ENCODE measurements at places on chromosomes 2 and 18.
A peak's percentile ranks its signal among the peaks of the same experiment; 100 is the strongest.

GRCh38 chr2:158973116-158973956 lies 4.9 kb downstream of the TANC1 start:
- DNase-seq = no peak

- no peak for DNase-seq
Measured at GRCh38 chr18:23189768-23190661, 54.7 kb downstream of the CABLES1 start.

DNA sequence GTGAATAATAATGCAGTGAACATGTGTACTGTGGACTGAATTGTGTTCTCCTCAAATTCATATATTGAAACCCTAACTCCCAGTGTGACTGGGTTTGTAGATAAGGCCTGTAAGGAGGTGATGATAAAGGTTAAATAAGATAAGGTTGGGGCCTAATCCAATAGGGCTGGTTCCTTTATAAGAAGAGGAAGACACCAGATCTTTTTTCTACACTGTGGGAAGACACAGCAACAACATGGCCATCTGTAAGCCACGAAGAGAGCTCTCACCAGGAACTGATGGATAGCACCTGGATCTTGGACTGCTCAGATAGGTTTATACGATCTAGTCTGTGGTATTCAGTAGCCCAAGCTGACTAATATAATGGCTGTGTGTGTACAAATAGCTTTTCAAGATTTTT lies 66.8 kb downstream of the BMPR2 start:
- peak; percentile 12 for DNase-seq

GRCh38 chr18:6058941-6059340 lies 163.6 kb upstream of the TMEM200C start:
- DNase-seq = no peak

DNA sequence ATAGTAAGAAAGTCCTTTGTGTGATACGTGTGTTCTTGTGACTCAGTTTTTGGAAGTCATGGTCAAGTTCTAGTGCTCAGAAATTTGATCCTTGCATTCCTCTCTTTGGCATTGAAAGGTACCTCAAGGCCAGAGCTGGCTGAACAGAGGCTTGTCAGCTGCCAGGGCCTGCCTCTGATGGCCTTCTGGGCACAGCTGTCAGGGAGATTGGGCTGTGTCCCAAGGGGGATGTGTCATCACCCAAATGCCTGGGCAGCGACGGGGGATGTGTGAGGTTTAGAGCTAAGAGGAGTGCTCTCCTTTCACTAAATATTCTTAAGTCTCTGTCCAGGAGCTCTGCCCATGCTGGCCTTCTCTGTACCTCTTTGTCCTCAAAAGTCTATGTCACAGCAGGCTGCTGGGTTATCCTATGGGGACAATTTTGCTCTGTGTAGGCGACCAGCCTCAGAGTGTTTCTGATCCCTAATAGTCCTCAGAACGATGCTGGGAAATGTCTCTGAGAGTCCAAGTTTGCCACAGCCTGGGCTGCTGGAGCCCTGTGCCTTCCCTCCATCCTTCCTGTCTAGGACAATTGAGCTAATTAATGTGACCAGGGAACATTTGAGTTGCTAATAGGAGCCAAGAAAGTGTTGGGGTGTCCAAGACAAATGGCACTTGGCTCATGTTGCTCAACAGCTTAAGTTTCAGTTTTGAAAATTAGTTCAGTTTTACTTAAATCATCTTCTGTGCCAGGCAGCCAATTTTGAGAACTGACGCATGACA lies 115.4 kb upstream of the ZNF521 start:
- no peak for DNase-seq

DNA sequence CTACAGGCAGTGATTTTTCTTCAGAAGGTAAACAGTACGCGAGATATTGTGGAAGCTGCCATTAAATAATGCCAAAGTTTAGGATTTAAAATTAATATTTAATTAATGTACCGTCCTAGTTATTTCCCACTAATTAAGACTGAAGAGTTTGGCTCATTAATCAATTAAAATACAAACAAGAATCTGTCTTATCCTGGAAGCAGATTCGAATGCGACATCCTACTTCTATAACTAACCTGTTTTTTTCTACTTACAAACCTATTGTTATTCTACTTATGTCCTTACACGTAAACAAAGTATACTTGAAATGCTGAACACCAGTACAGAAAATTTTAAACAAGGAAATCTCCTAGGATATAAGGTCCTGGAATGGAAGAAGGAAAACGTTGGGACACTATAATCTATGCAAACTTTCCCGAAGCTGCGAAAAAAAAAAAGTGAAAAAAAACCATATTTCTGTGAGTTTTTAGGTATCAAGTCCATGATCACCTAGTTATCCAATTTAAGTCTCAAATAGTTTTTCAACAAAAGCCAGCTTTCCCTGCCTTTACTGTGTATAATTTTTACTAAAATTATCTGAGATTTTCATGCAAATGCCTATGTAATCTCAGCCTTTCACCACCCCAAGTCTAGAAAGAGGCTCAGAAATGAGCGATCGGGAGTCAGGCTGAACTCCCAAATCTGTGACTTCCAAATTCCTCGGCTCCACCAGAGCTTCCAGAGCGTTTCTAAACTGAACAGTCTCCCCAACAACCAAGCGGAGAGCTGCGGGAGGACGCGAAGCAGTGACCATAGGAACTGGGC lies 1.2 kb upstream of the C2orf15 start:
- peak; percentile 23 for DNase-seq

- DNase-seq = no peak
Measured at GRCh38 chr2:196335221-196335634, 163.8 kb upstream of the STK17B start.

- no peak for DNase-seq
Measured at GRCh38 chr2:152072011-152072410, 26.8 kb downstream of the CACNB4 start.

DNA sequence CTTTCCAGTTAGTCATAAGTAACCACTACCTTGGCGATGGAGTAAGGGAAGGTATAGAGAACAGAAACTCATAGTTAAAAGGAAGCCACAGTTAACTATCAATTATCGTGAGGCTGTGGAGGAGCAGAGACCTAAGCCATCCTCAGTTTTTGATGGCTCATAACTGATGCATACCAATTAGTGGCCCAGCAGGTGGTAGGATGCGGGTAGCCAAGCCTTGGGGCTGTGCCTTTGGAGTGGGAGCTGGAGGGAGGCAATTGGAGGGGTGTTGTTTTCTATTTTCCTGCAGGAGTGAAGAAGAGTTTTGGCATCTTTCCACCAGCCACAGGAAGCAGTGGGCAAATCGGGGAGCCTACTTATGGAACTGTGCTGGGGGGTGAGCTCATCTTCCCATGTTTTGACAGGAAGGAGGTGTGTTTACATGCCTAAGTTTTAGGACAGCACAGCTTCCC lies 194.8 kb downstream of the TPGS2 start:
- no peak for DNase-seq

DNA sequence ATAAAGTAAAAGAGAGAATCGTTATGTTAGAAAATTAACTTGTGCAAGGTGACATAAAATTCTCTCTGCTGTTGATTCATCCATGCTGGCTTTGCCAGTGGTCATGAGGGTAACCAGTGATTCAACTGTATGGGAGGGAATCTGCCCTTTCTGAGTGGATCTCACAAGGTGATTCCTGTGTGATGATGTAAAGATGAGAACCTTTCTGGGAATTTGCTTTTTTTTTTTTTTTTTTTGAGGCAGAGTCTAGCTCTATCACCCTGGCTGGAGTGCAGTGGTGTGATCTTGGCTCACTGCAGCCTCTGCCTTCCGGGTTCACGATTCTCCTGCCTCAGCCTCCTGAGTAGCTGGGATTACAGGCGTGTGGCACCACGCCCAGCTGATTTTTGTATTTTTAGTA lies 23.3 kb downstream of the RAB31 start:
- DNase-seq = no peak

- no peak for DNase-seq
Measured at GRCh38 chr2:138649571-138649970, 130.6 kb downstream of the NXPH2 start.

- DNase-seq = no peak
Measured at GRCh38 chr2:230650585-230651137, 62.0 kb upstream of the CAB39 start.

- no peak for DNase-seq
Measured at GRCh38 chr2:197247083-197247482, 63.5 kb downstream of the ANKRD44 start.

DNA sequence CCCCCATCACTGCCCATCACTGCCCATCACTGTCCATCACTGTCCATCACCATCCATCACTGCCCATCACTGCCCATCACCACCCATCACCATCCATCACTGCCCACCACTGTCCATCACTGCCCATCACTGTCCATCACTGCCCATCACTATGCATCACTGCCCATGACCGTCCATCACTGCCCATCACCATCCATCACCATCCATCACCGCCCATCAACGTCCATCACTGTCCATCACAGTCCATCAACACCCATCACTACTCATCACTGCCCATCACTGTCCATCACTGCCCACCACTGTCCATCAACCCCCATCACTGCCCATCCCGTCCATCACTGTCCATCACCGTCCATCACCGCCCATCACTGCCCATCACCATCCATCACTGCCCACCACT lies 57.8 kb upstream of the OTOS start:
- DNase-seq = no peak
